Small intestine (tissue), 16 donors: ENCODE measurements at places on chromosomes 5 and 9. TPM values are rescaled to one million over a fixed set of nuclear protein-coding genes. Genes with fewer than 3 reads are reported as not detected.

DNA sequence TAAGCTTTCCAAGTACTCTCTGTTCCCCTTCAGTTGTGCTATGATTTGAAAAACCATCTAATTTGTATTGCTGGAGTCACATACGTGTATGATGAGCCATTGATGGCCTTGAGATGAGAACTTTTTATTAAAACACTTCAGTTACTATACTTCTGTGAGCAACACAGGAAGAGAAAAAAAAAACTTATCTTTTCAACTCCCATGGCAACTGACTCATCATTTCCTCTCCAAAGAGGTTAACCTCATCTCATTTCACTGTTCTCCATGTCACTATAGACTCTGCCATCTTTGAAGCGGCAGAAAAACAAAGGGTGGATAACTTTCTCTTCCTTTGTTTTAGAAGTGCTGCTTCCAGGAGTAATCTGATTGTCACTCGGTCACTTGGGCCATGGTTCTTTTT lies 104.3 kb upstream of the PCSK1 start:
- no peaks in the 10 kb centered on the region for H3K36me3 ChIP-seq
- no peak overlapping the region for H3K4me3 ChIP-seq
- H3K4me1 ChIP-seq = no peaks in the 10 kb centered on the region
- H3K27me3 ChIP-seq = no peaks in the 10 kb centered on the region
- DNase-seq = no peak

Gene CETN3
- polyA plus RNA-seq = 10.8 TPM

Gene UNC5A
- 0.15 TPM for polyA plus RNA-seq

- H3K27me3 ChIP-seq = no peaks in the 10 kb centered on the region
- H3K4me1 ChIP-seq = peaks cover 8% of the 10 kb centered on the region
- H3K27ac ChIP-seq = no peak overlapping the region
- H3K4me3 ChIP-seq = no peak overlapping the region
- H3K36me3 ChIP-seq = peaks cover 6% of the 10 kb centered on the region
These were observed 31.0 kb downstream of the CYSTM1 start for GRCh38 chr5:140205952-140206351.

DNA sequence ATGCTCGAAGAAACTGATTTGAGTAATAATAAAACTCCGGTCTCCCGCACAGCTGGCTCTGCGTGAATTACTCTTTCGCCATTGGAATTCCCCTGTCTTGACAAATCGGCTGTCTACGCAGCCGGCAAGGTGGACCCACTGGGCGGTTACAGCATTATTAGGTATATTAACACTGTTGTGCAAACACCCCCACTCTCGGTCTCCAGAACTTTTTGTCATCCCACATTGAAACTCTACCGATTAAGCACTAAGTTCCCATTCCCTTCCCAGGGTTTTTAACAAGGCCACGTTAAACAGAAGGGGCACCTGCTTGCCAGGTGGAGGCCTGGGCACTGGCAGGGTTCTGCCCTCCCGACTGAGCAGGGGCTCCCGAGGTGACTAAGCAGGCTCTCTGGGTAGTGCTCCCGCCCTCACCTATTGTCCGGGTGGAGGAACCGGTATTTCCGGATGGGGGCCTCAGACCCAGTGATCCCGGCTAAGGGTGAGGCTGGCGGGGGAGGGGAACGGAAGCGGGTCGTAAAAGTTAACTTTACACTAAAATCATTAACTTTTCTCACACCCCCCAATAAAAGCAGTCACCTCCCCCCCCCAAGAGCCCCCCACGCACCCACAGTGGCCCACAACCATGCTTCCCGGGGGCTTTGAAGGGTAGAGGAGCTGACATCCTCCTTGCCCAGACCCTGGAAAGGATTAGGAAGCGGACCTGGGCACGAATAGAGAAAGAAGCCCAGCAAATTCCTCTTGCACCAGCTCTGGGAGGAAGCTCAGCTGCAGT lies 53.5 kb upstream of the TJP2 start:
- peak overlapping the region; percentile 35 for H3K4me3 ChIP-seq
- peak overlapping the region; percentile 95 for H3K27ac ChIP-seq
- H3K36me3 ChIP-seq = no peaks in the 10 kb centered on the region

Gene PRSS3
- polyA plus RNA-seq = 505 TPM

DNA sequence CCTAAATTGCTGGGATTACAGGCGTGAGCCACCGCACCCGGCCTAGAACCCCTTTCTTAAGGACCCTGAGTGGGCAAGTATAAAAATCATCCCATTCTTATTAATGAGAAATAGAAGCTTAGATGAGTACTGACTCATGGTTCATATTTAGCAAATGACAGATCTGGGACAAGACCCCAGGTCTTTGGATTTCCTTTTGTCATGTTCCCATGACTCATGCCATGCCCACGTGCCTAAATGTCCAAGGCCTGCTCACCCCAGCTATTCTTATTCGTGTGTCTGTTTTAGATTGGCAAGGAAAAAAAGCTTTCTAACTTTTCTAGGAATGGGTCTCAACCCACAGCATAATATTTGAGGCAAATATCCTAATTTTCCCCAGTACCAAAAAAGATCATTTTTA lies 57.7 kb upstream of the RPS23 start:
- no peaks in the 10 kb centered on the region for H3K36me3 ChIP-seq
- H3K27ac ChIP-seq = no peak overlapping the region
- no peak for DNase-seq
- H3K27me3 ChIP-seq = no peaks in the 10 kb centered on the region

DNA sequence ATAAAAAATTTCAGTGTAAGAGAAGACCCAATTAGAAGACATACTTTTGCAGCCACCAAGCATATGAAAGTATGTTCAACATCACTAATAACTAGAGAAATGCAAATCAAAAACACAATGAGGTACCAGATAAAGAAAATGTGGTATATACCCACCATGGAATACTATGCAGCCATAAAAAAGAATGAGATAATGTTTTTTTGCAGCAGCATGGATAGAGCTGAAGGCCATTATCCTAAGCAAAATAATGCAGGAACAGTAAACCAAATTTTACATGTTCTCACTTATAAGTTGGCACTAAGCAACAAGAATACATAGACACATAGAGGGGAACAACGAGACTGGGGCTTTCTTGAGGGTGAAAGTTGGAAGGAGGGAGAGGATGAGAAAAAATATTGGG lies 6.9 kb upstream of the SPATA9 start:
- H3K27me3 ChIP-seq = no peaks in the 10 kb centered on the region
- no peaks in the 10 kb centered on the region for H3K36me3 ChIP-seq
- H3K27ac ChIP-seq = no peak overlapping the region
- no peak overlapping the region for H3K4me3 ChIP-seq
